ENCODE measurements at places on chromosomes 7 and 10. TPM values are rescaled to one million over a fixed set of nuclear protein-coding genes. Genes with fewer than 3 reads are reported as not detected.

DNA sequence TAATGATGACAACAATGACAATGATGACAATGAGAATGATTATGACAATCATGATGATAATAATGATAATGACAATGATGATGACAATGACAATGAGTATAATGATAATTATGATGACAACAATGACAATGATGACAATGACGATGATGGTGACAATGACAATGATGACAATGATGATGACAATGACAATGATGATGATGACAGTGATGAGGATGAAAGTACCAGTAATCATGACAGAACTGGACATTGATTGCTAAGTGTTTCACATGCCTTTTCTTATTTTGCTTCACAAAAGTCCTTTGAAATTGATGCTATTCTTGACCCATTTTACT, 1106.0 kb upstream of the AUTS2 start:
- H3K36me3 ChIP-seq = no peaks in the 10 kb centered on the region
- H3K4me3 ChIP-seq = no peak overlapping the region
- H3K27me3 ChIP-seq = no peaks in the 10 kb centered on the region
- DNase-seq = no peak
- H3K27ac ChIP-seq = no peak overlapping the region
- no peaks in the 10 kb centered on the region for H3K4me1 ChIP-seq

GRCh38 chr7:12415072-12415471, 11.4 kb upstream of the VWDE start:
- H3K4me3 ChIP-seq = no peak overlapping the region
- H3K27ac ChIP-seq = no peak overlapping the region
- no peaks in the 10 kb centered on the region for H3K4me1 ChIP-seq
- DNase-seq = no peak
- no peaks in the 10 kb centered on the region for H3K36me3 ChIP-seq

- H3K27ac ChIP-seq = peak overlapping the region; percentile 70
- H3K4me3 ChIP-seq = peak overlapping the region; percentile 79
- no peaks in the 10 kb centered on the region for H3K36me3 ChIP-seq
- no peak for DNase-seq
- H3K4me1 ChIP-seq = peaks cover 14% of the 10 kb centered on the region
- no peaks in the 10 kb centered on the region for H3K27me3 ChIP-seq
Observed at GRCh38 chr7:26100406-26101339, 51.3 kb upstream of the NFE2L3 start.

- no peaks in the 10 kb centered on the region for H3K4me1 ChIP-seq
- no peak for DNase-seq
- H3K36me3 ChIP-seq = no peaks in the 10 kb centered on the region
Observed at GRCh38 chr7:109844362-109844761, 1246.6 kb upstream of the LRRN3 start.

DNA sequence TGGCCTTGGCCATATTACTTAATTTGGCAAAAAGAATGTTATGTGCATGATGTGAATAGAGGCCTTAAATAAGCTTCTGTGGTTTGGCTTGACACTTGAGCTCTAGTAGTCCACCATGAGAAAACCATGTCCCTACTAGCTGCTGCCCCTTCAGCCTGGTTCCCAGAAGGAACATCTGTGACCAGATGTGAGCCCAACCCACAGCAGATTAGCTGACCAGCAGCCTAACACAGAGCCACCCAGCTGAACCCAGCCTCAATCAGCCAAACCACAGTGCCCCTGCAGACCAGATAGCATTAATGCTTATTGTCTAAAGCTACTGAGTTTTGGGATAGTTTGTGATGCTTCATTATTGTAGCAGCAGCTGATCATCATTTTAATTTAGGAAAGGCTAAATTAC, 16.6 kb downstream of the JAZF1 start:
- peaks cover 27% of the 10 kb centered on the region for H3K4me1 ChIP-seq
- H3K4me3 ChIP-seq = no peak overlapping the region
- peak overlapping the region; percentile 76 for H3K27ac ChIP-seq
- DNase-seq = no peak
- no peaks in the 10 kb centered on the region for H3K36me3 ChIP-seq
- H3K27me3 ChIP-seq = no peaks in the 10 kb centered on the region

- H3K4me3 ChIP-seq = peak overlapping the region; percentile 49
- peaks cover 7% of the 10 kb centered on the region for H3K36me3 ChIP-seq
- no peaks in the 10 kb centered on the region for H3K4me1 ChIP-seq
- H3K27me3 ChIP-seq = peaks cover 36% of the 10 kb centered on the region
Observed at GRCh38 chr7:150801242-150801945, 825 bp downstream of the TMEM176A start.

DNA sequence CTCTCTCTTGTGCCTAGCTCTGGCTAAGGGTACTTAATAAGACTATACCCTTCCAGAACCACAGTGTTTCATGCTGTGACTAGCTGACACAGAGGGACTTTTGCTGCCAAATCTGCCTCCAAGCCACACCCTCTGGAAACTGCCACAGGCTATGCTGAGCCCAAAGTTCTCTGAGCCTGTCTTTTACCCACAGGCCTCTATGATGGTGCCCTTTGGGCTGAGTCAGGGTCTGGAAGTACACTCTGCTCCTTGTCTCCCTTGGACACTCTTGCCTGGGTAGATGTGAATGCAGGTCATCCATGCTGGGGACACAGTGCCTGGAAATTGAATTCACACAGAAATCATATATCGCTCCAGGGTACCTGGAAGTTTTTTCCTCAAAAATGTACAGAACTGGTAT, 22.6 kb downstream of the DYDC1 start:
- no peaks in the 10 kb centered on the region for H3K36me3 ChIP-seq
- DNase-seq = no peak
- H3K27me3 ChIP-seq = peaks cover 13% of the 10 kb centered on the region

DNA sequence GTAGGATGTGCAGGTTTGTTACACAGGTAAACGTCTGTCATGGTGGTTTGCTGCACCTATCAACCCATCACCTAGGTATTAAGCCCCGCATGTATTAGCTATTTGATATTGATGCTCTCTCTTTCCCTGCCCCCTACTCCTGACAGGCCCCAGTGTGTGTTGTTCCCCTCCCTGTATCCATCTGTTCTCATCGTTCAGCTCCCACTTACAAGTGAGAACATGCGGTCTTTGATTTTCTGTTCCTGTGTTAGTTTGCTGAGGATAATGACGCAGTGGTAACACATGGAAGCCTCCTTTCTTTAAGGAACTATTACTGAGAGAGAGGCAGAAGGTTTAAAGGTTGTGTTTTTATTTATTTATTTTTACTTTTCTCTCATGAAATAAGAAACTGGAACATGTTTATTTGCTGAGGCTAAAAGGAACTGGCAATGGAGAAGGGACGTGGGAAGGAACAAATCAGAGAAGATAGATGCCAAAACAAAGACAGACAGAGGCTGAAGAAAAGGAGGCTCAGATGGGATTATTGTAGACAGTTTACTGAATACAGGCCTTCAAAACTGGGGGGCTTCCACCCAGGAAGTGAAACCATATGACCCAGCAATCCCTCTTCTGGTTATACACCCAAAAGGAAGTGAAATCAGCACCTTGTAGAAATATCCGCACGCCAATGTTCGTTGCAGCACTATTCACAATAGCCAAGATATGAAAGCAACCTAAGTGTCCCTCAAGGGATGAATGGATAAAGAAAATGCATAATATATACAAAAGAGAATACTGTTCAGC, 556.3 kb downstream of the GRM8 start:
- no peak overlapping the region for H3K4me3 ChIP-seq
- peaks cover 5% of the 10 kb centered on the region for H3K4me1 ChIP-seq
- DNase-seq = no peak
- H3K36me3 ChIP-seq = no peaks in the 10 kb centered on the region

DNA sequence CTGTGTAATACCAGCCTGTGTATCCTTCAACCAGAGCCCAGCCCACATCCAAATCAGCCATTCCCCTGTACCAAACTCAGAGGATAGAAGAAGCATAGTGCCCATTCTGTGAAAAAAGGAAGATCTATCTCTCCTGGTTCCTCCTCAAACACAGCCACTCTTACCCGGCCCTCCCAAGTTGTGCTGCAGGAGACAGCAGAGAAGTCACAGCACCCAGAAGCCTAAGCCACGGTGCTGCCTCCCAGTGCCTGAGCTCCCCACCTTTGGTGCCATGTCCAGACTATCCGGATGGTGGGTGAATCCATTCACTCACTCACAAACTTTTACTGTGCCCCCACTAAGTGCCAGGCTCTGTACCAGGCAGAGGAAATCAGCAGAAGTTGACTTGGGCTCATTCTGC, 166.0 kb upstream of the ZMIZ1 start:
- H3K27me3 ChIP-seq = no peaks in the 10 kb centered on the region
- no peak overlapping the region for H3K4me3 ChIP-seq
- no peaks in the 10 kb centered on the region for H3K4me1 ChIP-seq
- no peak overlapping the region for H3K27ac ChIP-seq
- no peak for DNase-seq
- no peaks in the 10 kb centered on the region for H3K36me3 ChIP-seq

DNA sequence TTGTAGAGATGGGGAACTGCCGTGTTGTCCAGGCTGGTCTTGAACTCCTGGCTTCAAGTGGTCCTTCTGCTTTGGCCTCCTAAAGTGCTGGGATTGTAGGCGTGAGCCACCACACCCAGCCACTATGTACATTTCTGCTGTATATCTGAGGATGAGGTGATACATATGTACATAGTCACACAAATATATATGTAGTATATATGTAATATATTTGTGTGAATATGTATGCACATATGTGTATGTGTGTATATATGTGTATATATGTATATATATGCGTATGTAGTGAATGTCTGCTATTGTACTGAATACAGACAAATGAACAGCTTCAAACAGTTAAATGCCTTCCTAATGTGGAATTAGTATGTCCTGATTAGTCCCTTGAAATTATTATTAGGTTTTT, 70.3 kb downstream of the EXOC6 start:
- DNase-seq = no peak
- no peak overlapping the region for H3K27ac ChIP-seq
- no peaks in the 10 kb centered on the region for H3K27me3 ChIP-seq
- peaks cover 11% of the 10 kb centered on the region for H3K36me3 ChIP-seq
- no peak overlapping the region for H3K4me3 ChIP-seq

GRCh38 chr10:1539216-1539615, 198.1 kb downstream of the ADARB2 start:
- H3K27ac ChIP-seq = no peak overlapping the region
- no peak overlapping the region for H3K4me3 ChIP-seq
- no peaks in the 10 kb centered on the region for H3K36me3 ChIP-seq
- no peaks in the 10 kb centered on the region for H3K27me3 ChIP-seq

DNA sequence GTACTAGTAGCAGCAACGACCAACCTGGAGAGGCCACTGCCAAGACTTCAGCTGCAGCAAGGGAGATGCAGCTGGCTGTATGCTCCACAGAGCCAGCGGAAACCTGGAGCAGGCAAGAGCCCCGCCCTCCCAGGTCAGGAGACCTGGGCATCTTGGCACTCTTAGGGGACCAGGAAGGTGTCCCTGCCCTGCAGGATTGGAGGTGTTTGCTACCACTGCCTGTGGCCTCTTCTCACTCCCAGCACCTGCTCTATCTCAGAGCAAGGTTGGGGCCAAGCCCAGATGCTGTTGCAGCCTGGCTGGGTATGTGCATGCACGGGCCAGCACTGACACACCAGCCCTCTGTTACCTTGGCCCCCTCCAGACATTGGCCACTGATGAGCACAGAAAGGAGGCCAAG, 1512.8 kb downstream of the REEP3 start:
- H3K4me1 ChIP-seq = no peaks in the 10 kb centered on the region
- H3K36me3 ChIP-seq = peaks cover 5% of the 10 kb centered on the region
- no peak for DNase-seq

DNA sequence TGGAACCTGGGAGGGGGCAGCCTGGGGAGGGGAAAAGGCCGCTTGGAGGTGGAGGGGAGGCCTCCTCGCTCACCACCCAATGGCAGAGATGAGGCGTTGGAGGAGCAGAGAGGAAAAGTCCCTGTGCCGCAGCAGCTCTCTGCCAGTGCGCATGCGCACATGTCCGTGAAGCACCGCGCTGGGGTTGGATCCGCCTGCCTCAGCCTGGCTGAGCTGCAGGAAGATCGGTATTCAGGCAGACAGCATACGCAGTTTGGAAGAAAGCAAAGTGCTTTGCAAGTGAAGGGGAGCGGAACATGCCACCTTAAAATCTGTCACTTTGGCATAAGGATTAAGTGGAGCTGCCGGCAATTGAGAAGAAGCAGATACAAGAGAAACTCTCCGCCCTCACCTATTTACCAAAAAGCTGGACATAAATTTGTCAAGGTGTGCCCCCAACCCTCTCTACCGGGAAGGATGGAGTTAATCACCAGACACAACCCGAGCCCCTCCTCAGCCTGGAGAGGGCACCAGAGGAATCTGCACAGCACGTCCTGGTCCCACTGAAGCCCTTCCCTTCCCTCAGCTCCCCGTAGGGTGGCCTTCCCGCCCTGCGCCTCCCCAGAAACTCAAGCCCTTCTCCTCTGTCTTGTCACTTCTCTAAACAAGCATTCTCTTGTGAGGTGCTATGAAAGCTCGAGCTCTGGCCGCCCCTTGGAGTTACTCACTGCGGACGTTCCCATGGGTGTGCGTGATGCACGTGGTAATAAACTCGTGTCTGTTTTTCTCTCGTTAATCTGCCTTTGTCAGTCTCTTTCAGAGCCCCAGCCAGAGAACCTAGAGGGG, 32.2 kb upstream of the TMEM72 start:
- peak overlapping the region; percentile 88 for H3K4me3 ChIP-seq
- peak; percentile 86 for DNase-seq
- peaks cover 21% of the 10 kb centered on the region for H3K4me1 ChIP-seq
- H3K27ac ChIP-seq = no peak overlapping the region

DNA sequence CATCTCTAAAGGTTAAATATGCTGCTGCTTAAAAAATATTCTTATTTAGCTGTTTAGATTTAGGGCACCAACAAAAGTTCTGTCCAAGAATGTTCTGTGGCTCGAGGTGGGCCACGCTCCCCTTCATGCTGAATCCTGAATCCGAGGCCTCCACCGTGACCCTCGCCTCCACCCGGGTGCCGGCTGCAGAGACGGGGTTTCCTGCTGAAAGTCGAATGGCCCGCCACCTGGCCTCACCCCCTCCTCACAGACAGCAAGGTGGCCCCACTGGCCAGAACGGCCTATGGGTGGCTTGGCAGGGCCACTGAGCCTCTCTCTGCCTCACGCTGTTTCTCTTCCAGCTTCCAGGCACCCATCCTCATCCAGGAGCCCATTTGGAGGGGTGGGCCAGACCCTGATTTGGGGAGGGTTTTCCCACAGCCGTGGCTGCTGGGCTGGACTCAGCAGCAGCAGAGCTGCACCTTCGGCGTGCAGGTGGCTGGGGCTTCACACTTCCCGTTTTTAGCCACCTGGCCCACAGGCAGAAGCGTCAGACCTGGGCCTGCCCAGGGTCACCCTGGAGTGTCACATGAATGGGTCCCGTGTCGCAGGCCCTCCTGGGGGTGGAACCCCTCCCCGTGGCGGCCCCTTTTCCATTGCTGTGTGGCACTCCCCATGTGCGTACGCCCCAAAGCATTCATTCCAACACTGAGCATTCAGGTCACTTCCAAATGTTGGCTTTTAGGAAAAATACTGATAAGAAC, 26.3 kb upstream of the ADGRA1 start:
- H3K27me3 ChIP-seq = no peaks in the 10 kb centered on the region
- H3K4me3 ChIP-seq = no peak overlapping the region
- H3K27ac ChIP-seq = no peak overlapping the region
- H3K4me1 ChIP-seq = peaks cover 14% of the 10 kb centered on the region
- peak; percentile 59 for DNase-seq

Gene PANK1
- 10.5 TPM for total RNA-seq

Gene CTTNBP2
- not detected for total RNA-seq

Gene FAM25C
- total RNA-seq = not detected

Gene CPA4
- not detected for total RNA-seq

Gene AKR1E2
- 2.2 TPM for total RNA-seq

Gene GIMAP2
- total RNA-seq = 26.1 TPM

Measured in natural killer cell treated with Interleukin-12 subunit alpha and Interleukin-12 subunit beta and Interleukin-15 and Interleukin-18, amount 100 ng/mL, for 72 hours (primary cell).